ENCODE measurements at places on chromosomes 7 and 10. TPM values are rescaled to one million over a fixed set of nuclear protein-coding genes. Genes with fewer than 3 reads are reported as not detected.

HOXA11 gene
- total RNA-seq = 2.6 TPM

GRCh38 chr10:119346095-119346832 lies 138.9 kb downstream of the GRK5 start:
- peak; percentile 81 for ATAC-seq

DNA sequence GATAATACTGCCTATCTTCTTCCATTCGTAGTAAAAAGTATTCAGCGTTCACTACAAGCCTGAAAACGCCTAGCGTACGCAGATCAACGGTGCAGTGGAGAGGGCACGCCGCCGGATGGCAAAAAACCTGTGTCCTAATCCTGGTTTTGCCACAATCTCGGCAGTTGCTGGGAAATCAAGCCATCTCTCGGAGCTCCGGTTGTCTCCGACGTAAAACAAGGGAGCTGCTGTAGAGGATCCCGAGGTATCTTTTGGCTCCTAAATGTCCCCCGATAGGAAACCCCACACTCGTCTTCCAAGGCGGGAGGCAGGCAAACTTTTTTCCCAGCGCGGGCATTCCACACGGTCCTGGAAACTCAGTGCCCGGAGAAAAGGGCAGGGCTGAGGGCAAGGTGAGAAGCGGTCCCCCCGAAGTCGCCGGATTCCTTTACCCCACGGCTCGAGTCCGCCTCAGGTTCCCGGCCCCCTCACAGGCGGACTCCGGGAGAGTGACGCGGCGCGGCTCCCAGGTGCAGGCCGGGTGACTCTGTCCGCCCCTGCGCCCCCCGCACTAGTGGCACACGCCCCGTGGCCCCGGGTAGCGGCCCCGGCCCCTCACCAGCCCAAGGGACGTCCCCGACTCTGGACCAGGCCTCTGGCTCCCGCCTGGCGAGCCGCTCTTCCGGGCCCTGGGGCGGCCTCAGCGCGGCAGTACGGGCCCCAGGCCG lies 649 bp downstream of the IDE start:
- ATAC-seq = peak; percentile 9

GRCh38 chr7:129110258-129110981 lies 34.1 kb upstream of the TSPAN33 start:
- peak; percentile 67 for ATAC-seq

CYP3A5 gene
- 2.4 TPM for total RNA-seq

GRCh38 chr7:128003167-128003566 lies 28.1 kb downstream of the LRRC4 start:
- no peak for ATAC-seq

DNA sequence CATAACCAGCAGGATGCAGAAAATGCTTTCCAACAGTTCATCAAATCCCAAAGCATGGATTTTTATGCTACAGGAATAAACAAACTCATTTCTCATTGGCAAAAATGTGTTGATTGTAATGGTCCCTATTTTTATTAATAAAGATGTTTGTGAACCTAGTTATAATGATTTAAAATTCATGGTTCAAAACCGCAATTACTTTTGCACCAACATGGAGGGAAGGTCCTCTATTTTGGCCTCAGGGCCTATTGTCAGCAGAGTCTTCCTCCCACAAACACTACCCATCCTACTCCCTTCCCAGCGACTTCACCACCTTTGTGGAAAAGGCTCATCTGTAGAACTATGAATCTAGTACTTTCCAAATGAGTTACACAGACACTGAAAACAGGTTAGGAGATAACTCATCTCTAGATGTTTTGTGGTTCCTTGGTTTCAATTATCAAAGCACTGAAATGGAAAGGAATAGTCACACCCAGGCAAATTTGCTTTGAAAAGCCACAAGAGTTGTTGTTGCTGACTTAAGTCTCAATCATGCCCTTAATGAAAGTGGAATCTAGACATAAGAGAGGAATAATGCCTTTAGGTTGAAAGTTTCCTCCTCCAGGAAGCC lies 59.4 kb upstream of the FRMD4A start:
- ATAC-seq = no peak

GPR146 gene
- total RNA-seq = 1.5 TPM

DNA sequence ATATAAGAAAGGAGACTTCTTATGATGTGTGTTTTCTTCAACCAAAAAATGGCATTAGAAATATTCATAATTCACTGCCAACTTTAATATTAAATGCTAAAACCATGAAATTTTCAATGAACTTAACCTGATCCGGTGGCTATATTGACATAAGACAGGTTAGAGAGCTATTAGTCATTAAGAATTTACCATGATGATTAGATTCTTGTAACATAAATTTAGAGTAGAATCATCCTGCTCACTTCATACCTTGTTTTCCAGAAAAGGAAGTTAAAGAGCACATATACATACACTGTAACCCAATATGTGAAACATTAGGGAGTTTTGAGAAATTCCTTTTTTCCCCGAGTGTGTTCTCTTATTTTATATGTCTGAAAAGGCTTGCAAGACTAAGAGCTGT lies 430.3 kb upstream of the SEMA3A start:
- ATAC-seq = no peak

FBXW4 gene
- 22.2 TPM for total RNA-seq

- ATAC-seq = no peak
Observed at GRCh38 chr10:86234107-86234506, 132.5 kb downstream of the GRID1 start.

- ATAC-seq = no peak
Observed at GRCh38 chr7:94442639-94443038, 47.9 kb downstream of the COL1A2 start.

- ATAC-seq = no peak
Observed at GRCh38 chr10:8487346-8487745, 432.9 kb downstream of the GATA3 start.

- ATAC-seq = no peak
Observed at GRCh38 chr10:129135624-129136023, 331.4 kb upstream of the MGMT start.
